ENCODE measurements at places on chromosomes 3 and 15.

GRCh38 chr3:89372456-89372855 lies 265.0 kb downstream of the EPHA3 start:
- no peak for DNase-seq

- DNase-seq: no peak
These were observed 571.4 kb upstream of the NAALADL2 start for GRCh38 chr3:174287705-174288104.

DNA sequence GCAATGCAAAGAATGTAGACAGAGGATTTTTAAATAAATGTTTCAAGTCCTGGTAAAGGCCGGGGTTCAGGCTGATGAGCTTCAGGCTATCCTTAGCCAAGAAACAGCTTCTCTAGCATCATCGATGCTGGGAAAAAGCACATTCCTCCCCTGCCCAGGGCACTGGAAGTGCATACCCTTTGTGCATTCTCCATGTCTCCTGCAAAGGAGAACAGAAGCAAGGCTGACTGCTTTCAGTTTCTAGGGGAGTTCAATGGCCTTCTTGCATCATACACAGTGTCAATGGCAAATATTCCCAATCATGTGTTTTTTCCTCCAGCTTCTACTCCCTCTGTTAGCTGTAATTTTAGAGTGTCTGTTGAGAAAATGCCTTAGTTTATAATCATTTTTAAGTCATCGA lies 59.9 kb downstream of the GPR176 start:
- DNase-seq: no peak

- DNase-seq: no peak
These were observed 110.3 kb downstream of the PLOD2 start for GRCh38 chr3:146050691-146051090.

DNA sequence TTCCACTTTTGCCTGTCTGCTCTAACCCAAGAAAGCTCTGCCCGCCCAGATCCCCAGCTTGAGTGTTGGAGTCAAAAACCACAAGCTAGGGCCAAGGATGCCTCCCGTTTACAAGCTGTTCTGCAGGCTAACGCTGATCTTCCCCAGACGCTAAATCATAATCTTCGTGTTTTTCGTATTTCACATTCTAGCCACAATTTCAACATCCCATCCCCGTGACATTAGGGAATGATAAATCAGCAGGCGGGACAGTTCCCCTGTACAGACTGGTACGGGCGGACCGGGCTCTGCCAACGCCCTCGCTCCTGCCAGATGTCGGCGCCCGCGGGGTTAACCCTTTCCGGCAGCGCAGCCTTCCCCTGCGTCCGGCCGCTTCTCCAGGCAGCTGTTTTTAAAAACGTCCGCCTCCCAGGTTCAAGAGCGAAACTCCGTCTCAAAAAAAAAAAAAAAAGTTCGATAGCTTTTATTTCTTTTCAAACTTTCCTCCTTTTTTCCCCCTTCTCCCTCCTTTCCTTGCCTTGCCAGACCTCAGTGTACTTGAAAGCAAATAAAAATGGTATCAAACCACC lies 81.0 kb upstream of the BNC1 start:
- DNase-seq: no peak

DNA sequence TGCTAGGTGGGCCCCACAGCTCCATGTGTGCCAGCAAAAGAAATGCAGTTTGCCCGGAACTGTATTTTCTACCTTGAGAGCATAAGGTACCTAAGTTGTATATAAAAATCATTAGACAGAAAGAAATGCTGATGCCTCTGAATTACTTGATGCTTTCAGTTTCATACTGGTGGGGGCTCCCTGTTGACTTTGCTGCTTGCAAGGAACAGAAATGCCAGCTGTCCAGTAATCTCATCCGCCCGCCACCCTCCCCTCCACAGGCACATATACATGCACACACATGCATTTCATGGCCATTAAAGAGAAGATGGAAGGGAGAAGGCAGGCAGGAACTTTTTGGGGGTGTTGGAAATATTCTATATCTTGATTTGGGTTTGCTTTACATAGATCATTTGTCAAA lies 38.4 kb downstream of the LIMD1 start:
- no peak for DNase-seq

- DNase-seq: no peak
These were observed 62.9 kb downstream of the FBN1 start for GRCh38 chr15:48582452-48583247.

DNA sequence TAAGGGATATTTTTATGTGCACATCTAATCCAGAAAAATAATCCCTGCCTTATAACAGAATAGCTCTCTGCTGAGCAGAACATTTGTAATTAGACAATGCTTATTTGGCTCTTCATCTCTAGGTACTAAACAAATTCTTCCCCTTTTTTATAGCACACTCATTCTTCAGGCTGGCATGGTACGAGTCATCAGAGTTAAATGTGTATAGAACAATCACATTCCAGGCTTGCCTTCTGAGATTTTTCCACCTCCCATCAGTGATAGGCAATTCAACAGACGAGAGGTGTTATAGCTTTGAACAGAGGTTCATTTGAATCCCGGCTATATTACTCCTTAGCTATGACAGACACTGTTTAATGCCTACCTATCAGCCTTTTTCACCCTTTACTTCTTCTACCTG lies 21.4 kb upstream of the SPPL2A start:
- no peak for DNase-seq
